ENCODE measurements at places on chromosomes 4 and X. TPM values are rescaled to one million over a fixed set of nuclear protein-coding genes. Genes with fewer than 3 reads are reported as not detected.
A peak's percentile ranks its signal among the peaks of the same experiment; 100 is the strongest.

Gene RAB33A
- 5.4 TPM for polyA plus RNA-seq

Gene CXorf49
- polyA plus RNA-seq = not detected

Gene CT45A2
- not detected for polyA plus RNA-seq

Gene VCX3A
- polyA plus RNA-seq = not detected

Gene ZFP42
- polyA plus RNA-seq = not detected

Gene GABRA4
- polyA plus RNA-seq = not detected

Gene MCF2
- polyA plus RNA-seq = 0.54 TPM

Gene TMEM150C
- not detected for polyA plus RNA-seq

Gene ETDB
- not detected for polyA plus RNA-seq

DNA sequence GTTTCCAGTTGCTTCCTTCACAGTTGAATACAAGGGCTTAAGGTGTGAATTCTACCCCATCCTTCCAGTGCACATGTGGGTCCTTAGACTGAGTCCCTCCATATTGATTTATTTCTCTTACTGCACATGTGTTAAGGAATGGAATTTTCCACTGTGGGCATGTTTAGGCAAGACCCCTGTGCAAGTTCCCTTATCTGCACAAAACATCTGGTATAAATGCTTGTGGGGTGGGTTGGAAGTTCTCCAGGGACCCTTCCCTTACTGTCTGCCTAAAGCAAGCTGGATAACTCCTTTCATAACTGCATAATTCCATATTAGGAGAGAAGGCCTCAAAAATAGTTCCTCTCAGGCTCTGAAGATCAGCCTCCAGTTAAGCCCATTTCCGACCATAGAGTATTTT lies 570.9 kb downstream of the ADGRL3 start:
- H3K36me3 ChIP-seq = no peaks in the 10 kb centered on the region
- DNase-seq = no peak
- H3K4me3 ChIP-seq = no peak overlapping the region
- no peak overlapping the region for H3K27ac ChIP-seq
- H3K4me1 ChIP-seq = no peaks in the 10 kb centered on the region

- no peak overlapping the region for H3K4me3 ChIP-seq
- H3K4me1 ChIP-seq = no peaks in the 10 kb centered on the region
- H3K27ac ChIP-seq = no peak overlapping the region
- no peak for DNase-seq
- no peaks in the 10 kb centered on the region for H3K36me3 ChIP-seq
- no peaks in the 10 kb centered on the region for H3K27me3 ChIP-seq
These were observed 653.8 kb upstream of the GALNT7 start for GRCh38 chr4:172514801-172515200.

DNA sequence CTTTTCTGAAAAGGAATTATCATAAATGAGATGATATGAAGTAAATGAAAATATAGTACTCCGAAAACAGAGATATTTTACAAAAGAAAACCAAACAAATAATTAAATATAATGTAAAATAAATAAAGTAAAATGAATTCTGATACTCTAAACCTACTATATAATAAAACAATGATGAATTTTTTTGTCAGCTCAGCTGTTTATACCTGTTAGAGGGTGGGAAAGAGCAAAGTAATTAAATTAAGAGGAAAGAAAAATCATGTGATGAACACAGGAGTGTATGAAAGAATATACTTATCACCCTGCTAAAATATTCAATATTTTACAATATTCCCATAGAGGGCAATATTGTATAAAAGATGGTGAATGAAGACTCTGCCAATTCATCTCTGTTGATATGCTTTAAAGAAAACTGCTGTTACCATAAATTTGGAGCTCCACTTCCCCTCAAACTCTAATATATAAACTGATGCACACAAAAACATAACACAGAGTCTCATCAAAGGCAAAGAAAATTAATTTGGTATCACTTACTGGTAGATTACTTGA lies 6.5 kb upstream of the NDST4 start:
- H3K27me3 ChIP-seq = no peaks in the 10 kb centered on the region
- no peak overlapping the region for H3K4me3 ChIP-seq
- no peaks in the 10 kb centered on the region for H3K4me1 ChIP-seq
- H3K36me3 ChIP-seq = no peaks in the 10 kb centered on the region
- H3K27ac ChIP-seq = no peak overlapping the region

DNA sequence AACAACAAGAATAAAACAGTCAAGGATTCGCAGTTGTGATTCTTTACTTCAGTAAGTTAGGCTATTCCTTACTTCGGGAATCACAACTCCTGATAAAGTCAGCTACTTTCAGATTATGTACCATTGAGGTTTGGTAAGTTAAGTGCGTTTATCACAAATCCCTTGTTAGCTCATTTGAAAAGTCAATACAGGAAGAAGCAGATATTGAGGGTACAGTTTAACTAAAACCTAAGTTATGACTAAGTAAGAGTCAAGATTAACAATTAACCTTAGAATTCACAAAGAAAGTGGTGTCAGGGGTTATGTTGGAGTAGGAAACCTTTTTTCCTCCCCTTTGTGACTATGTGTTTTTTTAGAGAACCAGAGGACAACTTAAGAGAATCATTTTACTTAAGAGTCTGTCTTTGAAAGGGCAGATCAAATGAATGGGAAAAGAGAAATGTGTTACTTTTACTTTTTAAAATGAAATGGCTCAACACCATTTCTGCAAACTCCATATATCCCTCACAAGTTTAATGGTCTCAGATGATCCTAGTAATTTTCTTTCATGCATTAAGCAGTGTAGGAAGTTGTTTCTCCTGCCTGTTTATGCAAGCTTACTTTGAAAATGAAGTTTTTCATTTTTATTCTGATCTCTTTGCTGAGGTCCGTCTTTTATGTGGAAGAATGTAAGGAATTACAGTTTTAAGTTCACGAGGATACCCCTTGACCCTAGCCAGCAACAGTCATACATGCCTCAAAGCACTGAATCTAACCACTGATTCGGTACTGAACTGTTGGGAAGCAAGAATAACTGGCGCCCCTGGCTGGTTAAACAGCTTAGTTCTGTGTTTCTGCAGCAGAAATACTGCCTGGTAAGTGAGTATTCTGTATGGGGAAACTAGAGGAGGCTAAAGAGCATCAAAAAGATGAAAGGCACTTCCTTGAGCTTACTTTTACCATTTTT lies 211.7 kb downstream of the SLC4A4 start:
- no peaks in the 10 kb centered on the region for H3K36me3 ChIP-seq
- H3K4me1 ChIP-seq = no peaks in the 10 kb centered on the region
- H3K4me3 ChIP-seq = no peak overlapping the region
- no peaks in the 10 kb centered on the region for H3K27me3 ChIP-seq
- H3K27ac ChIP-seq = no peak overlapping the region

- no peak overlapping the region for H3K4me3 ChIP-seq
- H3K27me3 ChIP-seq = no peaks in the 10 kb centered on the region
- H3K4me1 ChIP-seq = no peaks in the 10 kb centered on the region
- peak; percentile 44 for DNase-seq
These were observed 118.5 kb downstream of the BTC start for GRCh38 chr4:74675673-74676279.

GRCh38 chr4:160319221-160319867 lies 1216.5 kb downstream of the RAPGEF2 start:
- H3K4me3 ChIP-seq = no peak overlapping the region
- H3K27ac ChIP-seq = no peak overlapping the region
- no peaks in the 10 kb centered on the region for H3K4me1 ChIP-seq
- H3K36me3 ChIP-seq = no peaks in the 10 kb centered on the region

- no peak overlapping the region for H3K4me3 ChIP-seq
- no peak overlapping the region for H3K27ac ChIP-seq
- no peaks in the 10 kb centered on the region for H3K36me3 ChIP-seq
- no peaks in the 10 kb centered on the region for H3K27me3 ChIP-seq
- H3K4me1 ChIP-seq = no peaks in the 10 kb centered on the region
These were observed 407.9 kb downstream of the TMA16 start for GRCh38 chr4:163902417-163902816.

- H3K4me3 ChIP-seq = no peak overlapping the region
- H3K4me1 ChIP-seq = no peaks in the 10 kb centered on the region
- no peaks in the 10 kb centered on the region for H3K27me3 ChIP-seq
- DNase-seq = no peak
These were observed 264.8 kb upstream of the IGFBP7 start for GRCh38 chr4:57374866-57375595.

GRCh38 chrX:10582945-10583344 lies 37.4 kb downstream of the MID1 start:
- no peaks in the 10 kb centered on the region for H3K4me1 ChIP-seq
- no peak for DNase-seq
- no peak overlapping the region for H3K27ac ChIP-seq
- H3K36me3 ChIP-seq = no peaks in the 10 kb centered on the region
- H3K4me3 ChIP-seq = no peak overlapping the region

- DNase-seq = no peak
- H3K36me3 ChIP-seq = no peaks in the 10 kb centered on the region
- H3K27me3 ChIP-seq = no peaks in the 10 kb centered on the region
- no peaks in the 10 kb centered on the region for H3K4me1 ChIP-seq
- H3K27ac ChIP-seq = no peak overlapping the region
- no peak overlapping the region for H3K4me3 ChIP-seq
These were observed 342.6 kb downstream of the C4orf33 start for GRCh38 chr4:129438456-129438981.

- no peak for DNase-seq
- no peaks in the 10 kb centered on the region for H3K4me1 ChIP-seq
- H3K4me3 ChIP-seq = no peak overlapping the region
- no peak overlapping the region for H3K27ac ChIP-seq
- no peaks in the 10 kb centered on the region for H3K36me3 ChIP-seq
- H3K27me3 ChIP-seq = no peaks in the 10 kb centered on the region
These were observed 43.7 kb upstream of the SH3KBP1 start for GRCh38 chrX:19931146-19931545.

All from B cell (primary cell).